ENCODE measurements at places on chromosomes 6 and 20.
A peak's percentile ranks its signal among the peaks of the same experiment; 100 is the strongest.

GRCh38 chr20:38138086-38138778, 26.8 kb downstream of the TGM2 start:
- no peak for DNase-seq

- DNase-seq, result no peak
Measured at GRCh38 chr6:130587778-130588520, 222.1 kb downstream of the TMEM200A start.

DNA sequence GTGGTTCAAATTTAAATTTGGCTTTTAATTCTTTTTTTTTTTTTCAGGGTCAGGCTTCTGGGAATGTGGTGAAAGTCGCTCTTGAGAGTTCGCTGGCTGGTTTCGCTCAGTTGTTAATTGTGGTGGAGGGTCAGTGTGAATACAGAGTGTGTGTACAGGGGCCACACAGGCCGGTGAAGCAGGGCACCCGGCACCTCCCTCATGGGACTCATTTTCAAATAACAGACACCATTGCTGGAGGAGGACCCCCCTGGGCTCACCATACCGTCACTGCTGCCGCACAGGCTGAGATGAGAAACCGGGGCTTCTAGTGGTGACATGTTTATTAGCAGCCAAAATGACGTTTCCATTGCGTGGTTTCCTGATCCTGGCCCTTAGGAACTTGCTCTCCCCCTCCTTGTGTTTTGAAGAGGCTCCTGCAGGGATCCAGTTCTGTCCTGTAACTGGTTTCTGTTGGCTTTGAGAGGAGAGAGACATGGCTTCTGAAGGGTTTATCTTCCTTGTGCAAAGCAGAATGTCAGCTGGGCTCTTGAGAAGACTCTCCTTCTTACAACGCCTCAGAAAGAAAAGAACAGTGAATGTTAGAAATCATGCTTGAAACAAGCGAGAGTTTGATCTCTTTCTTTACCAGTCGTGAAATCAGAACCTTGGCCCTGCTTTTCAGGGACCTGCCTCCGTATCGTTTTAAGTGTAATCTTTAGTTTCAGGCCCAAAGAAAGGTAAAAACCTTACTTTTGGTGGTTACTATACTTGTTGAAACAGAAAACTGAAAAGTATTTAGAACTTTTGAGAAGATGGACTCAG, 37.8 kb downstream of the DUSP22 start:
- DNase-seq, result no peak

DNA sequence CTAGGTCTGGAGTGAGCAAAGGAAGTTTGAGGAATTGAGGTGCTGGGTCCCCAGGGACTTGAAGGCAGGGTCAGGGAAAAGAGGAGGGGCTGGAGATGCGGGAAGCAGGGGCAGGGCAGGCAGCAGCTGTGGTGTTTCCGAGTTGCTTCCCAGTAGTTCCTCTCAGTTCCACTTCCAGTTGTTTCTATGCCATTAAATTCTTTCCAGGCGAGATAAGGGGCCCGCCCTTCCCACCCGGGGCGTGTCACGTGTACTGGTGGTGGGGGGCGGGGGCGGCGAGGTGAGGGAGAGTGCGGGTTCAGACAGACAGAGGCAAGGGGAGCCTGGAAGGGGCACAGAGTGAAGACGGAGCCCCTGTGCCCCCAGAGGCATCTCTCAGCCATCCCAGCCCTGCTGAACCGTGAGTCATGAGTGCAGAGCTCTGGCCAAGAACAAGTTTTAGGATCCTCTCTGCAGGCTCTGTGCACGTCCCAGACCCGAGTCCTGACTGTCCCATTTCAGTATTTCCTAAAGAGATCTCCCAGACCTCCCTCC, 977 bp downstream of the TNXB start:
- peak; percentile 72 for DNase-seq

- DNase-seq, result no peak
Measured at GRCh38 chr6:71043902-71044301, 87.0 kb upstream of the B3GAT2 start.

DNA sequence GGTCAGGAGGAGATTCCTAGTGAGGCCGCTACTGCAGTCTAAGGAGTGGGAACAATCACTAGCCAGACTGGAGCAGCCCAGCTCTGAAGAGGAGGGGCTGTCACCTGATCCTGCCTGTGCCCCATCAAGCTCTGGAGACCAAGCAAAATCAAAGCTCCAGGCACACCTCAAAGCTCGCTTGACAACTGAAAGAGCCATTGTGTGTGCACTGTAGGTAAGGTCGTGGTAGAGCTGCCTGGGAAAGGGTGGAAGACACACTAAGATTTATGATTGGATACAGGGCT, 58.2 kb downstream of the CSE1L start:
- DNase-seq, result no peak

Data from testis (tissue), 5 donors.